B cell (primary cell): ENCODE measurements at places on chromosomes 16 and 17. TPM values are rescaled to one million over a fixed set of nuclear protein-coding genes. Genes with fewer than 3 reads are reported as not detected.

- no peak overlapping the region for H3K4me3 ChIP-seq
- H3K4me1 ChIP-seq, result peaks cover 13% of the 10 kb centered on the region
- H3K27ac ChIP-seq, result no peak overlapping the region
- peak; percentile 65 for DNase-seq
- H3K36me3 ChIP-seq, result no peaks in the 10 kb centered on the region
Measured at GRCh38 chr17:83125515-83126274, 46.3 kb downstream of the METRNL start.

GRCh38 chr17:80055597-80055996, 19.2 kb downstream of the CCDC40 start:
- no peak overlapping the region for H3K27ac ChIP-seq
- no peaks in the 10 kb centered on the region for H3K4me1 ChIP-seq
- DNase-seq, result no peak
- H3K27me3 ChIP-seq, result no peaks in the 10 kb centered on the region
- H3K4me3 ChIP-seq, result no peak overlapping the region
- H3K36me3 ChIP-seq, result no peaks in the 10 kb centered on the region

- no peaks in the 10 kb centered on the region for H3K27me3 ChIP-seq
- no peaks in the 10 kb centered on the region for H3K36me3 ChIP-seq
- peaks cover 32% of the 10 kb centered on the region for H3K4me1 ChIP-seq
- H3K4me3 ChIP-seq, result peak overlapping the region; percentile 46
- DNase-seq, result no peak
Measured at GRCh38 chr17:74466828-74467184, 372 bp downstream of the CD300A start.

- H3K27ac ChIP-seq, result no peak overlapping the region
- no peaks in the 10 kb centered on the region for H3K4me1 ChIP-seq
- no peak for DNase-seq
Measured at GRCh38 chr16:77220427-77220826, 21.2 kb downstream of the SYCE1L start.

- DNase-seq, result no peak
- H3K27ac ChIP-seq, result no peak overlapping the region
- no peaks in the 10 kb centered on the region for H3K36me3 ChIP-seq
- no peak overlapping the region for H3K4me3 ChIP-seq
- H3K27me3 ChIP-seq, result no peaks in the 10 kb centered on the region
Measured at GRCh38 chr16:87223656-87224248, 93.4 kb downstream of the C16orf95 start.

DNA sequence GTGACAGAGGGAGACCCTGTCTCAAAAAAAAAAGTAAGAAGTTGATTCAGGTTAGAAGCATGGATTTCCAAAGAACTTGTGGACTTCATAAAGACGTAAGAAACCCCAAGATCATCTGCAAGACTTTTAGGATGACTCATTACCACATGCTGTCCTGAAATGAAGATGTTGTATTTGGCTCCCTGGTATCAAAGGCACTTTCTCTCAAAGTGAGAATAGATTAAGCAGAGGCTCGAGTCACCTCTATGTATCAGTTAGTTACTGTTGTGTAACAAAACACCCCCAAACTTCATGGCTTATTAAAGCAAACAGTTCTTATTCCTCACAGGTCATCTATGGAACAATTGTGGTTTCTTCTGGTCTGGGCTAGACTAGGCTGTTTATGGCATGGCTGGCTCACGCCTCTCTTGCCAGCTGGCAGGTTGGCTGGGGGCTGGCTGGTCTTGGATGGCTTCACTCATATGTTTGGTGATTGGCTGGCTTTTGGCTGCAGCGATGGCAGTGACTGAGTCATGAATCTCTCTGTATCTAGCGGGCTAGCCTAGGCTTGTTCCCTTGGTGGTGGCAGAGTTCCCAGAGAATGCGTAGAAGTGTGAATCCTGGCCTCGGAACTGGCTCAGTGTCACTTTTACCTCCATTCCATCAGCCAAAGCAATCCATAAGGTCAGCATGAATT, 60.4 kb upstream of the MSI2 start:
- no peaks in the 10 kb centered on the region for H3K36me3 ChIP-seq
- no peak overlapping the region for H3K27ac ChIP-seq
- no peak overlapping the region for H3K4me3 ChIP-seq
- no peaks in the 10 kb centered on the region for H3K4me1 ChIP-seq

- no peaks in the 10 kb centered on the region for H3K27me3 ChIP-seq
- no peak overlapping the region for H3K27ac ChIP-seq
- peaks cover 28% of the 10 kb centered on the region for H3K36me3 ChIP-seq
- H3K4me1 ChIP-seq, result no peaks in the 10 kb centered on the region
- no peak for DNase-seq
Measured at GRCh38 chr16:5026664-5027063, 7.1 kb downstream of the NAGPA start.

DNA sequence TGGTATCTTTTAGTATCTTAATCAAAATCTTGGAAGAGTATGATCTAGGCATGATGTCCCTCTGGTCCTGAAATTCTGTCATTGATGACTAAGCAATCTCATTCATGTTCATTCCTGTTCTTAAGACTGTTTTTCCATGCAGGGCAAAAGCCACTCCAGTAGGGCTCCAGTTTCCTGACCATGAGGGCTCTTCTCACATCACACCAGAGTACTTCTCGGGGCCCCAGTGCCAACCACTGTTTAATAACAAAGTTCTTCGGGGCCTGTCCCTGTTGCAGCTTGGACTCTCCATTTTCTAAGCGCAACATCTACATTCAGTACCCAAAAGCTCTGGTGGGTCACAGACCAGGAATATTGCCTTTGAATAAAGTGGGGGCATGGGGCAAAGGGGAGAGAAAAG, 52.0 kb downstream of the IRX6 start:
- DNase-seq, result no peak
- H3K27ac ChIP-seq, result no peak overlapping the region
- no peaks in the 10 kb centered on the region for H3K36me3 ChIP-seq

DNA sequence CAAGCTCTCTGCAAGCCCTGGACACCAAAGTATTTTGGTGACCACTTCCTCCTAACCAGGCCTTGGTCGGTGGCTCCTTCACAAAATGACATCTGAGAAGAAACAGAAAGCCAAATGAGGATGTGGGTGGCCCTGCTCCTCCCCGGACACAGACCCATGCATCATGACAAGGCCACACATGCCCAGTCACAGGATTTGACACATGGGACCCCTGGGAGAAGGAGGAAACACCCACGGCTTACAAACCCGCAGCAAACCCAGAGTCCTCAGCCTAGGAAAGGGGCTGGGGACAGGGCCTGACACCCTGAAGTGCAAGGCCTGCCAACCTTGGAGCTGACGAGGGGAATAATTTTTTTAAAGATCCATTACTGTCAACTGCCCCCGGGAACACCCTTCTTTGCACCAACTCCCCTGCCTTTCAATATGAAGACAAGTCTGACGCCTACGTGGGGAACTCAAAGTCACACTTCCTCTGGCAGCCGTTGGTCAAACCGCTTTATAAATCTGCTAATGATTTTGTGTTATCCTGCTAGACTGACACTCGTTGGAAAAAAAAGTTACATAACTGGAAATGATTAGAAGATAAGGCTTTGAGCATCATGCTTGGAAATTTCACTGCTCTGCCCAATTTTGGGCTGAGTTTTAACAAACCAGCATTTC, 41.3 kb downstream of the GAS7 start:
- H3K4me1 ChIP-seq, result peaks cover 25% of the 10 kb centered on the region
- DNase-seq, result peak; percentile 83
- H3K4me3 ChIP-seq, result no peak overlapping the region
- H3K27me3 ChIP-seq, result no peaks in the 10 kb centered on the region
- no peaks in the 10 kb centered on the region for H3K36me3 ChIP-seq

GRCh38 chr17:65895969-65896368, 296.0 kb downstream of the CEP112 start:
- H3K27ac ChIP-seq, result no peak overlapping the region
- H3K4me3 ChIP-seq, result no peak overlapping the region
- H3K36me3 ChIP-seq, result no peaks in the 10 kb centered on the region
- DNase-seq, result no peak

GRCh38 chr17:81890447-81891302, 711 bp downstream of the ALYREF start:
- peak; percentile 55 for DNase-seq
- H3K4me3 ChIP-seq, result peak overlapping the region; percentile 64
- peak overlapping the region; percentile 83 for H3K27ac ChIP-seq
- H3K27me3 ChIP-seq, result no peaks in the 10 kb centered on the region

DNA sequence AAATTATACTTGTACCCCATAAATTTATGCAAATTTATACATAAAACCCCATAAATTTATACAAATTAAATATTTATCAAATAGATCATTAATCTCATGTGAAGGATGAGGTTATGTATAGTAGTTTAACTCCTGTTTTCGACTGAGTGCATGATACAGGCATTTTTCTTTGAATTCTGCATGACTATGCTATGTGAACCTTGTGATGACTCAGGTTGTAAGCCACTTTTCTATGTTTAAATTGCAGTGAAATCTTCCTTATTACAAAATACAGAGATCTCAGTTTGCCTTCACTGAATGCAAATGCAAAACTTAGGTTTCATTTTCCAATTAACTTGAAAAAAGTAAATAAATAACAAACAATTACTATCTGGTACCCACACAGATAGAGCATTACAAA, 843.7 kb downstream of the CDH11 start:
- no peaks in the 10 kb centered on the region for H3K36me3 ChIP-seq
- H3K4me3 ChIP-seq, result no peak overlapping the region
- DNase-seq, result no peak
- no peaks in the 10 kb centered on the region for H3K4me1 ChIP-seq

DNA sequence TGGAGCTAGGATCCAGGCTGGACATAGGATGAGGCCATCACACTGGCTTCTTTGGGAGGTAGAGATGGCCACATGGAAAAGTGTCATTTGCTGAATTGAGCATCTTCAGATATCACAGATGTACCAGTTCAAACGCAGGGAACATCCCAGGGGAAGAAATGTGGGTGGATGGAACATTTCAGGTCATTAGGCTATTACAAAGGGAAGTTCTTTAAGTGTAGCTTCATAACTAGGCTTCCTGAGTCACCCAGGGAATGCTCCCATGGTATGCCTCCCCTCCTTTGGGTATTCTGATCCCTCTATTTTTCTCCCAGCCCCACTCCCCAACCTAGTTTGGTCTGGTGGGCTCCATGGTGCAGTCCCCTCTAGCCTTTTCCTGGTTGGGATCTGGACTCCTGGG, 69.8 kb upstream of the IRX3 start:
- H3K27me3 ChIP-seq, result no peaks in the 10 kb centered on the region
- no peak for DNase-seq
- no peak overlapping the region for H3K4me3 ChIP-seq
- no peak overlapping the region for H3K27ac ChIP-seq
- H3K36me3 ChIP-seq, result no peaks in the 10 kb centered on the region
- H3K4me1 ChIP-seq, result no peaks in the 10 kb centered on the region

DNA sequence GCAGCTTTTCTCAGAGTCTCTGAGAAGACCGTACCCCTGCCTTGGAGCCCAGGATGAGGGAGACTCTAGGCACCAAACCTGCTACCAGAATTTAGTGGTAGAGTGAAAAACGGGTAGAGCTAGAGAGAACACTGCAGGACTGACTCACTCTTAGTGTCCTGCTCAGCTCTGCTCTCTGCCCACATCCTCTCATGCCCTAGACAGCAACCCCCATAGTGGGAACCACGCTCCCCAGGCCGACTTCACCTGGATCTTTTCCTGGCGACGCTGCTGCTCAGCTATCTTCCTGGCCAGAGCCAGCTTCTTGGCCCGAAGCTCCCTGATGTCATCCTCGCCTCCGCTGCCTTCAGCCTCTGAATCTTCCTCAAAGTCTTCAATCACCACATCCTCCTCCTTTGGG, 26.7 kb downstream of the HIC1 start:
- peaks cover 23% of the 10 kb centered on the region for H3K4me1 ChIP-seq
- DNase-seq, result no peak
- H3K27ac ChIP-seq, result no peak overlapping the region
- no peak overlapping the region for H3K4me3 ChIP-seq
- no peaks in the 10 kb centered on the region for H3K27me3 ChIP-seq

GRCh38 chr17:64499805-64500486, 3.1 kb upstream of the POLG2 start:
- DNase-seq, result peak; percentile 36
- peaks cover 4% of the 10 kb centered on the region for H3K36me3 ChIP-seq
- H3K27me3 ChIP-seq, result no peaks in the 10 kb centered on the region
- H3K27ac ChIP-seq, result no peak overlapping the region
- no peak overlapping the region for H3K4me3 ChIP-seq
- peaks cover 42% of the 10 kb centered on the region for H3K4me1 ChIP-seq

GRCh38 chr17:16434662-16435061, 19.3 kb downstream of the TRPV2 start:
- no peak for DNase-seq
- H3K36me3 ChIP-seq, result peaks cover 2% of the 10 kb centered on the region
- H3K4me3 ChIP-seq, result no peak overlapping the region
- no peaks in the 10 kb centered on the region for H3K27me3 ChIP-seq
- H3K4me1 ChIP-seq, result peaks cover 7% of the 10 kb centered on the region

DNA sequence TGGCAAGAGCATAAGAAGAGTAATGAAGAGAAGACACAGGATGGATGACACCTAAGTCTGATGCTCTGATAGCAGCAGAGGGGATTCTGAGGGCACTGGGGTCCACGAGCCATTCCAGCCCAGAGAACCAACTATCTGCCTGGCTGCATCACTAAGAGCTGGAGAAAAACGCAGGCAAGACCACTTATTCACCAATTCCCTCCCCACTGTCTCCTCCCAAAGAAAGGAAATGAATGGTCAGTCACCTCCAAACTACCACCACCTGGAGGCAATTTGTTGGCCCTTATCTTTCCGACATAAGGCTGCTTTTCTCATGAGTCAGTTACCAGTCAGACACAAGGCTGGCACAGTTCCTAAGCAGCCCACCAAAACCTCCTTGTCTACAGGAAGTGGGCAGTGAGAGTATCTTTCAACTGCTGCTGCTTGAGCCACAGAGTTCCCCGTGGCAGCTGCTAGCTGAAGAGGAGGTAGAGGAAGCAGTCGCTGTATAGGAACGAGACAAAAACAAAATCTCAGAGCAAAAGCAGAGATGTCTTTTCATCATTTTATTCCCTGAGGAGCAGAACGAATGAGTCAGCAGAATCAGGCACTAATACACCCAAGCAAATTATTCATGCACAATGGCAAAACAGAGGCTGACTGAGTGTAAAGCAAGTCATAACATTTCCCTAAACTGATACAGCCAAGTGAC, 111.1 kb downstream of the SMG6 start:
- peaks cover 15% of the 10 kb centered on the region for H3K4me1 ChIP-seq
- no peak overlapping the region for H3K4me3 ChIP-seq
- no peak for DNase-seq
- H3K27me3 ChIP-seq, result no peaks in the 10 kb centered on the region
- H3K36me3 ChIP-seq, result peaks cover 13% of the 10 kb centered on the region

The KREMEN2 gene
- 0.17 and 0.19 TPM in 2 replicates for total RNA-seq
